ENCODE measurements at places on chromosomes 7 and 10.

GRCh38 chr10:815338-816090 lies 116.0 kb downstream of the LARP4B start:
- DNase-seq: no peak

- peak; percentile 57 for DNase-seq
Measured at GRCh38 chr10:99758211-99758891, 24.1 kb upstream of the ABCC2 start.

DNA sequence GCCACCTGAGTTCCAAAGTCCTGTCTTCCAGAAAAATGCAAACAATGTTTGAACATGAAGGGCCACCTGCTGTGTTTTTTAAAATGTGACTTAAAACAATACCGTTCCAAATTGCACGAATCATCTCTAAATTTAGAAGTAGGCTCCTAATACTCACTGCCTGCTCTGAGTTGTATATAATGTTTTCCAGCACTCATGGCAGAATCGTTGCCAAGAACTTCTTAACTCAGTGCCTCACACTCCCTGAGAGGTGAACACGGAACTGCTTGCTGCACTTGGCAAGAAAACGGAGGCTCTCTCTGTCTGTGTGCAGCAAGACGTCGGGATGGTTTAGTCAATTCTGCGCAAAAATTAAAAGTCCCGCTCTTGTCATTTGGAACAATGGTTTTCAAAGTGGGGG lies 757.3 kb upstream of the AUTS2 start:
- peak; percentile 39 for DNase-seq

DNA sequence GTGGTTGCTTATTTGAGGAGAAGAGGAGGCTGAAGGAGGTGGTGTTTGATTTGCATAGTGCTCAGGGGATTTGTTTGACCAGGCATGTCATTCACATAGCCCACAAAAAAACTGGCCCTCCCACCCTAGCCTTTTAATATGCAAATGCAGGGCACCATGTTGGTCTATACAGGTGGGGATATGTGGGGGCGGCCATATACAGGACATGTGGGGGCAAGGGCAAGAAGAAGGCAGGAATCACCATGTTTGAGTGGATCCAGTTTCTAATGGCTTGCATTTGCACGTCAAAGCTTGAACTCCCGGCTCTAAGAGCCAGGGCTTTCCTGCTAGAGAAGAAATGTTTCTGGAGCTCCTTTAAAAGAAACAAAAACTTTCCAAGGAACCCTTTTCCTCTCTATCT lies 541.0 kb downstream of the ZWINT start:
- no peak for DNase-seq

GRCh38 chr7:142459551-142459963 lies 201.7 kb upstream of the PRSS58 start:
- DNase-seq: peak; percentile 86

DNA sequence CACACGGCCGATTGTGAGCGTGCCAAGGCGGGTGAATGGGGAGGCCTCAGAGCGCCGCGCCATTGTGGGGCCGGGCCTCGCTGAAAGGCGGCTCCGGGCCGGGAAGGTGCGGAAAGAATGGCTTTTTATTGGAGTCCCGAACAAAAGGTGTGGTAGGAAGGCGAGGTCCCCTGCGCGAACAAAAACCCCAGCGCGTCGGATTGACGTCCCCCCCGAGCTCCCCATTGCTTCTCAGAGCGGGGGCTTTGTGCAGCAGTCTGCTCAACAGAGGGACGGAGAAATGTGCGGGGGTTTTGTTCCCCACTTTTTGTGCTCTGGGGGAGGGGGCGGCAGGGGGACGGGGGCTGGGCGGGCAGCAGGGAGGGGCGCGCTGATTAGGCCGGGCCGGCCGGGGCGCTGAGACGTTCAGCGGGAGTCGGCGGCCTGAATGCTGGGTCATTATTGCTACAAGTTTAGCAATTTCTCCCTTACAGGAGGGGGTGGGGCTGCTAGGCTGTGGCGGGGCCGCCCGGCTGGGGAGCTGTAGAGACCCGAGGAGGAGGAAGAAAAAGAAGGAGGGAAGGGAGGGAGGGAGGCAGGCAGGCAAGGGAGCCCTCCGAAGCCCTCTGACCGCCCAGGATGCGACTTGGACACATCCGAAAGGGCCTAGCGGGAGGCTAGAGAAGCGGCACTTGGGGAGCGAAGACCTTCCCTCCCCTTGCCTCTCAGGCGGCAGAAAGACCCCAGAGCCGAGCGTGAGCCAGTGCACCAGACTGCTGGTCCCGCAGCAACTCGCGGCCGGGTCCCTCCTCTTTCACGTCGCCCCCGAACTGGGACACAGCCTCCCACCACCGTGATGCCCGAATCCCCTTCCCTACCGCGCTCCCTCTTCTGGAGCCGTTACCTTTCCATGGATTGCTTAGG lies 4.6 kb downstream of the NKX2-3 start:
- no peak for DNase-seq

GRCh38 chr7:10471280-10472058 lies 502.2 kb upstream of the PHF14 start:
- DNase-seq: no peak

DNA sequence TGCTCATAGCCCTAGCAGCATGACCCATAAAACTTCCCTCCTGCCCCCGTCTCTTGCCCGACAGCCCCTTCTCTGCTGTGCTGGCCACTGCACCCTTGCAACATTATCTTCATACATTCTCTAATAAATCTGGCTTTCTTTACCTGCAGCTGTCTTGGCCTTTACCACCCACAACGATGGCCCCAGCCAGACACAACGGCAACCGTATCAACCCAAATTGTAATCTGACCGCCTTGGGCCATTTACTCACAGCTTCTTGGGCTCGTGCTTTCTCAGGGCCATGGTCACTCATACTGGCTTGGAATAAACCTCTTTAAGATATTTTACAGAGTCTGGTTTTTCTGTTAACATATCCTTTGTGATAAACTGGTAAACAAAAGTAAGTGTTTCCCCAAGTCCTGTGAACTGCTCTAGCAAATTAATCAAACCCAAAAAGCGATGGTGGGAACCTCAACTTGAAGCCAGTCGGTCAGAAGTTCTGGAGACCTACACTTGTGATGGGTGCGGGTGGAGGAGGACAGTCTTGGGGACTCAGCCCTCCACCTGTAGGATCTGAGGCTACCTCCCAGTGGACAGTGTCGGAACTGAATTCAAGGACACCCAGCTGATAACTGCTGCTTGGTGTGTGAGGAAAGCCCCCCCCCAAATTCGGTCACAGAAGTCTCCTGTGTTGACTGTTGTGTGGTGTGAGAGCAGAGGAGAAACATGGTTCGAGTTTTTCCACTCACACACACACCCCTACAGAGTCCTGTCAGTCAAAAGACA lies 87.6 kb upstream of the ATP6V0A4 start:
- DNase-seq: no peak

DNA sequence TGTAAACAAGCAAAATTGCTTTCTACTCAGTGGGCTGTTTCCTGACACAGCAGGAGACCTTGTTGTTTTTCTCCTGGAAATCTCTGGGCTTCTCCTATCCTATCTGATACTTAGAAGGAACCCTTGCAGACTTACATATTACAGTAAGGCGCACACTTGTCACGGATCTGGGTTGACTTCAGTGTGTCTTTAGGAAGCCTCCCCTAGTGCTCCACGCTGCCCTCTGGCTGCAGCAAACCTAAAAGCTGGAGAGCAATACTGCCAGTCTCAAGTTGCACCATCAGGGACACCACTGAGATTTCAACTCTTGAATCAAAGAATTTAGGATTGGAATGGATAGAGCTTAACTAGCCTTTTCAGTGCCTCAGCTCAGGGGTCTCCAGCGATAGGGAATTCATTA lies 495.3 kb downstream of the LRMDA start:
- no peak for DNase-seq

DNA sequence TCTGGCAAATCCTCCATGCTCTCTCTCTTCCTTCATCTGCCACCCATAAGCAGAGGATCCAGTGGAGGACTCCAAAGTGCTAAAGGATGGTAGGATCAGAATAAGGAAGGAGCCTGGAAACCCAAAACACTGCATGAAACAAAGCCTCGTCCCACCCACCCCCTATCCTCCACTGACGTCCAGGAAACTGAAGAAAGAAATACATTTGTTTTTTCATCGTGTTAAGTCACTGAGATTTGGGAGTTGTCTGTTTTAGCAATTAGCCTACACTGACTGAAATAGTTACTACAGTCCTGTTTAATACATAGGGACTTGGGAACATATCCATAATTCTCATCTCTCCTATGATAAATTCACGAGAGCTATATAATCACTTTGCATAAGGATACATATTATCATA lies 14.8 kb downstream of the ANXA7 start:
- DNase-seq: no peak

DNA sequence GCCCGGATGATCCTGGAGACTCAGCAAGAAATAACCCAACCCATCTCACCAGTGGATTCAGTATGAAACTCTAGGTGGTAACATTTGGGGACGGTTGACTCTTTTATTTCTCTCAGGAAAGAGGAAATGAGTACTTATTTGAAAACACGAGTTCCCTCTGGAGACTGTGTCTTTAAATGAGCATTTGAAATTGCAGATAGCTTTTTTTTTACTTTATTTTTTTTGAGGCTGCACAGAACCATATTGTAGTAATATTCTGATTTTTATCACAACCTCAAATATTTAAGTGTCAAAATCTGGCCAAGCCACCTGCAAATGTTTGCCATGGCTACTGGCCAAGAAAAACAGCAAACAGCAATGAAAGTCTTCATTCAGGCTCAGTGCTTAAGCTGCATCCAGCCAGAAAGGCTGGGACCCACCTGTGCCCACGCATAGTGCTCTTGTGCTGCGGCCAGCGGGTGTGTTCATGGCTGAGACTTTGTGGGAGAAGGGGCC lies 160.8 kb downstream of the CREB5 start:
- peak; percentile 12 for DNase-seq

- DNase-seq: no peak
Measured at GRCh38 chr7:17787257-17787656, 153.0 kb downstream of the SNX13 start.

DNA sequence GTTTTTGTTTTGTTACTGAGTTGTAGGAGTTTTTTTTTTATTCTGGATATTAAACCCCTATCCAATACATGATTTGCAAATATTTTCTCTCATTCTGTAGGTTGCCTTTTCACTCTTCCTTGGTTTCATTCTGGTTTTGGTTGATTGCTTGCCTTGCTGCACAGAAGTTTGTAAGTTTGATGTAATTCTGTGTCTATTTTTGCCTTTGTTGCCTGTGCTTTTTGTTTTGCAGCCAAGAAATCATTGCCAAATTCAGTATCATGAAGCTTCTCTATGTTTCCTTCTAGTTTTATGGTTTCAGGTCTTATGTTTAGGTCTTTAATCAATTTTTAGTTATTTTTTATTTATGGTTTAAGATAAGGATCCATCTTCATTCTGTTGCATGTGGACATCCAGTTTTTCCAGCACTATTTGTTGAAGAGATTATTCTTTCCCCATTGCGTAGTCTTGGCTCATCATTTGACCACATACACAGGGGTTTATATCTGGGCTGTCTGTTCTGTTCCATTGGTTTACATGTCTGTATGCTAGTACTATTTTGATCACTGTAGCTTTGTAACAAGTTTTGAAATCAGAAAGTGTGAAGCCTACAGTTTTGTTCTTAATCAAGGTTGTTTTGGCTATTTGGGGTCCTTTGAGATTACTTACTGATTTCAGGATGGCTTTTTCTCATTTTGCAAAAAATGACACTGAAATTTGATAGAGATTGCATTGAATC lies 26.4 kb downstream of the BMPR1A start:
- DNase-seq: peak; percentile 20

DNA sequence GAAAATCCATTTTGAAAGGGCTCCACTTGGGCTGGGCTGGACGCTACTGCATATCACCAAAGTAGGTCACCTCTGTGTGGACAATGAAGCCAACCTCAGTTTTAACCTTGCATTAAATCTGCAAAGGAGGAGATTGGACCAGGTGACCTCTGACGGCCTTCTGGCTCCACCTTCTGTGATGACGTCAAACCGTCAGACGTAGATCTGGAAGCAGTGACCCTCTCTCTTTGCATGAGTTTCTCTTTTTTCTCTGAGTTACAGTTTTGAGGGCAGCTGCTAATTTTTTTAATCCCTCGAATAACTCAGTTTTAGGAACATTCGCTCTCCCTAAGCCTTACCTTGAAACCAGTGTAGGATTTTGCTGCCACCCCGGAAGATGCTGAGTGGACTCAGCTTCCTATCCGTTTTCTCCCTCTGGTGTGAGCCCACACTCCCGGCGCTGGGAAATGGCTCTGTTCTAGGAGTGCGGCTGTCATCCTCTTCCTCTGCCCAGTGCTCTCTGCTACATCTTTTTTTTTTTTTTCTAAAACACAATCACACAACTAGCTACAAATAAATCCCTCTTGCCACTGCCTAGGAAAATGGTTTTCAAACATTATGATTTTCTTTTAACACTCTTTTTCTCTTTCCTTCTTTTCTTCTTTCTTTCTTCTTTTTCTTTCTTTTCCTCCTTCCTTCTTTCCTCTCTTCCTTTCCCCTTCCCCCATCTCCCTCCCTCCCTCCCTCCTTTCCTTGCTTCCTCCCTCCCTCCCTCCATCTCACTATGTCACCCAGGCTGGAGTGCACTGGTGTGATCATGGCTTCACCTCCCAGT lies 27.7 kb upstream of the NMT2 start:
- no peak for DNase-seq

GRCh38 chr10:88261152-88261551 lies 322.0 kb downstream of the RNLS start:
- no peak for DNase-seq

DNA sequence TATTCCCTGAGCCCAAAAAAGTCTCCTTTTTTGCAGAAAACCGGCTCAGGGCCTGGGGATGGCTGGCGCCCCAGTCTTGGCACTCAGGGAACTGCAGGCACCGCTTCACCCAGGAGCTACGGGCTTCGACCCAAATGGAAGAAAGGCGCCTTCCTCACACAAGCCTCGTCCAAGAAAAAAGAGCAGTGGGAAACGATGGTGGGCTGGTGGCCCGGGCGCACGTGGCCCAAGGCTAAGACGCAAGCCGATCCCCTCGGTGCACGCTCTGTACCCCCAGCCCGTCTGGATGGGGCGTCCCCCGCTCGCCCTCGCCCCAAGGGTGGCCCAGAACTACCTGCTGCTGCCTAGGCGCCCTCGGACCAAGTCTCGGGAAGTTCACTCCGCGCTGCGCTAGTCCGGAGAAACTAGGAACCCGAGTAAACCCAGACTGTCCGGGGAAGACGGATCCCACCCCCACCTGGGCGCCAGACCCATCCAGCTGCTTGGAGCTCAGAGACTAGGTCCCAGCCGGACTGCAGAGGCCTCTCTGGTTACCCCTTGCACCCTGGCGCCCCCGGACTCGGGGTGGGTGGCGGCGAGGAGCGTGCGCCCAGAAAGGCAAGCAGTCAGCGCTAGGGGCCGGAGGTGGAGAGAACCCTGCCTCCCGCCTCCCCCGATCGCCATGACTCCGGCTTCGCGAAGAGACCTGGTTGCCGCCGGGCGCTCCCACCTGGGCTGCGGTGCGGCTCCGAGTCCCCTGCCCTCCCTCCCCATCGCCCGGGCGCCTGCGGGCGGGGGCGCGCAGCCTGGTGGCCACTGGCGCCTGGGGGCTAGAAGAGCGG lies 76.4 kb downstream of the CALN1 start:
- no peak for DNase-seq

All from AG10803 (cell line).